ENCODE measurements at places on chromosomes 7 and 10.

DNA sequence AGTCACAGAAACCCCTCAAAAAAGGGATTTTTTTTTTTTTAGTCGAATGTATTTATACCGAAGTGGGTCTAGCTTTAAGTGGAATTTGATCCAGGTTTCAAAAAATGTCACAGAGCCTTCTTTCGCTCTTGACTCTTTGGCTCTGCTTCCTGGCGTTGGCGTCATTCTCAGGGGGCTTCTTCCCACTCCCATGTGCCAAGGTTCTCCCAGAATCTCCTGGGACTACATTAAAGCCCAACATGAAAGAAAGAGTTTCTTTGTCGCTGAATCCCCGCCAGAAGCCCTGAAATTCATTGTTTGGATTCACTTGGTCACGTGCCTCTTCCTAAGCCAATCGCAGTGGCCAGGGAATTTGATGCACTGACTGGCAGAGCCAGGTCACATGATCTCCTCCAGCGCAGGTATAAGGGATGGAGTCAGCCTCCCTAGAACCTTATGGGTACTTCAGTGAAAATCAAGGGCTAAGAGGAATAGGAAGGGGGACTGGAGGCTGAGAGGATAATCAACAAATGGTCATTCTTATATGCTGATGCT, 101.2 kb downstream of the RPS24 start:
- DNase-seq: no peak

- DNase-seq: no peak
Measured at GRCh38 chr10:31130406-31130805, 98.7 kb upstream of the ZNF438 start.

GRCh38 chr10:53453196-53453595, 680.6 kb upstream of the MBL2 start:
- DNase-seq: no peak

- no peak for DNase-seq
Measured at GRCh38 chr10:97571622-97572021, 957 bp upstream of the ANKRD2 start.

GRCh38 chr10:73989594-73990150, 8.2 kb upstream of the VCL start:
- DNase-seq: no peak

DNA sequence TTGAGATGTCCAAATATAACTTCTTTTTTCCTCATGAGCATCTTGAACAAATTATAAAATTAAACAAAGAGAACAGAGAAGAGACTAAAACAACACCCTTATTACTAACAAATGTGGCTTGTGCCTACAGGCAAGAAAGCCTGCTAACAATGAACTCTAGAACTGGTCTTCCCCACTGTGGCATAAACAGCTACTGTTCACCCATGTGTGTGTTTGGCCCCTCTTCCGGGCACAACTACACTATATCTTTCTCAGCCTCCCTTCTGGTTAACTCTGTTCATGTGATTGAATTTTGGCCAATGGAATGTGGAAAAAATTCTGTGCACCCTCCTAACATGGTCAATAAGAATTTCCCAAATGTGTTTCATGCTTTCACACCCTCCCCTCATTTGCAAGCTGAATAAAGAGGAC, 117.0 kb downstream of the KBTBD2 start:
- no peak for DNase-seq

DNA sequence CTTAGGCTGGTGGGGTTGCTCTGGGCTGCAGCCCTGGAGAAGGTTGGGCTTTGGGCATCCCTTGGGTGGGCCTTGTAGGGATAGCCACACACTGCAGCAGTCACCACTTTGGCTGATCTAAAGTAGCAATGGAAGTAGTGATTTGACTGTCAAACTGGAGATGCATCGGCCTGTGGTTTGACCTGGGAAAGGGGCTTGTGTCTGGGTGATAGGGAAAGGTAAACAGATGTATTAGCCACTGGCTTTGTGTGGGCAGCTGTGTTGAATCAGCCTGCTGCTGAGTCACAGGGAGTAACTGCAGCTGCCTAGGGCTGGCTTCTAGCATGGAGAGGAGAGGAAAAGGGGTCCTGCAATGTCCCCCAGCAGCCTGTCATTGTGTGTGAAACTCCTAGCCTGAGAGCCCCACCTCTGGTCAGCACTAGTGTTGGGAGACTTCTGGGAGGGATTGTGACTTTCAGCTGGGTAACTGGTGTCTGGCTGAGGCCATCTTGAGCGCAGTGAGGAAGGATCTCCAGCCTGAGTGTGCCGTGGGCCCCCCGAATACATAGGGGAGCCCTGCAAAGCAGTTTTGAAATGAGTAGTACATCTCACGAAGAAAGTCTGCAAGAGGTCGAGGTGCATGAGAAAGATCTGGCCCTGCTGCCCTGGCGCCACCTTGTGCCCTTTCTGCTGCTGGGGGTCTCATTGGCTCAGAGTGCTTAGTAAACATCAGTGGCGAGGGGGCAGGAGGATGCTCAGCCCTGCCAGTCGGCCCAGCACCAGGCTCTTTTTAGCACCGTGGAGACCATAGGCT, 117.3 kb downstream of the FANK1 start:
- DNase-seq: no peak

DNA sequence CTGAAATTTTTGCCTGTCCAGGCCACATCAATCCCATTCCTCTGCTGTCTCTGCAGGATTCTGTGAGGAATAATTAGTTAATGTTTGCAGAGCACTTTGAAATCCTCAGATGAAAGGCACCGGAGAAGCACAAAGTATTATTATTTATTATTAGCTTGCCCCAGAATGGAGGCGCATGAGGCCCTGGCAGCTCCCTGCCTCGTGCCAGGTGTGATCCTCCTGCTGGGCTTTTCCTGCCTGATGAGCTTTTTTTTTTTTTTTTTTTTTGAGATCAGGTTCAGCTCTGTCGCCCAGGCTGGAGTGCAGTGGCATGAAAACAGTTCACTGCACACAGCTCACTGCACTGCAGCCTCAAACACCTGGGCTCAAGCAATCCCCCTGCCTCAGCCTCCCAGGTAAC, 65.2 kb downstream of the TCF7L2 start:
- no peak for DNase-seq

DNA sequence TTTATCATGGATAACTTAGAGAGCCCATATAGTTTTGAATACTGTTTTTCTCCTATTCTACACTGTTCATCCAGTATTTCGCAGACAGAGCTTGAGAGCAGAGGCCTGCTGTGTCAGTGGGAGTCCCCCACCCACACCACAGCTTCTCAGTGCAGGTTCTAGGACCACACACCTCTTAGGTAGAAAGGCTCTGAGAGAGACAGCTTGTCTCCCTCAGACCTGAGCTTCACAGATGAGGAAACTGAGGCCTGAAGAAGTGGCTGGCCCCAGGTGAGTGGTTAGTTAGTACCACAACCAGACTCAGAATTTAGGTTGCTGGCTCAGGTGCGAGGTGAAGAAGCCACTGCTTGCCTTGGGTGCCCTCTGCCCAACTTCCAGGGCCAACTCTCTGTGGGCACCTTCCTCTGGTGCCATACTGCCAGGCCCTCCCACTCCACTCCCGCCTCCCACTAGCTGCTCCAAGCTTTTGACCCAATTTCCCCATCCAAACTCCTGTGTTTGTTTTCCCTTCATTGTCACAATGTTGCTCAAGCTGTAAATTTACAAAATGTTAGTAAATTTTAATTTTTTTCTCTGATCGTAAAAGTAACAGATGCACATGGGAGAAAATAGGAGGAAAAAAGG, 7.6 kb upstream of the HILPDA start:
- DNase-seq: no peak

DNA sequence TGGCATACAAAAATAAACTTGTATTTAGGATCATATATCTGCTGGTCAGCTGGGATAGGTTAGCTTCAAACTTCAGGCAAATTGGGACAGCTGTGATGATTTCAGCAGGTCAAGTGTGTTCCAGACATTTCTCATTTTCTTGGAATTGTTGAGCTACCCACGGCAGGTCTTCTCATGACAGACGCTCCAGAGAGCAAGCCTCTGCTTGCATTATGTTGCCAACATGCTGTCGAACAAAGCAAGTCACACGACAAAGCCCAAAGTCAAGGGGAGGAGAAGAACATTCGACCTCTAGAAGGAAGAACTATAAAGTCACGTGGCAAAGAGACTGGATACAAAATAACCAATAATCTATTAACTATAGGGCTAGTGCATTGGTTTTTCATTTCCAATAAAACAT, 103.5 kb downstream of the RAB18 start:
- no peak for DNase-seq
